ENCODE measurements at places on chromosomes 6 and 20.

DNA sequence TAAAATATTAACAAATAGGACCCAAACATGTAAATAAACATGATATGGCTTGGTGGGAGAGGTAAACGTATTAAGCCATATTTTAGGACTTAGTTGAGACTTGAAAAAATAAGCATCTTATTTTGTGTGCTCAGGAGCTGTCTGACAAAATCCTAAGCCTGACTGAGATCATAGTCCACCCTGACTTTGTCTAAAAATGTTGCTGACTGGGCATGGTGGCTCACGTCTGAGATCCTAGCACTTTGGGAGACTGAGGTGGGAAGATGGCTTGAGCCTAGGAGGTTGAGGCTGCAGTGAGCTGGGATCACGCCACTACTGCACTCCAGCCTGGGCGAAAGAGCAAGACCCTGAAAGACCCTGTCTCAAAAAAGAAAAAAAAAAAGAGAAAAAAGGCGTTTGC, 52.1 kb downstream of the AIG1 start:
- DNase-seq = no peak

GRCh38 chr6:35024551-35025054, 116.5 kb downstream of the TCP11 start:
- no peak for DNase-seq

- DNase-seq = no peak
These were observed 24.3 kb downstream of the MRAP2 start for GRCh38 chr6:84057908-84058307.

DNA sequence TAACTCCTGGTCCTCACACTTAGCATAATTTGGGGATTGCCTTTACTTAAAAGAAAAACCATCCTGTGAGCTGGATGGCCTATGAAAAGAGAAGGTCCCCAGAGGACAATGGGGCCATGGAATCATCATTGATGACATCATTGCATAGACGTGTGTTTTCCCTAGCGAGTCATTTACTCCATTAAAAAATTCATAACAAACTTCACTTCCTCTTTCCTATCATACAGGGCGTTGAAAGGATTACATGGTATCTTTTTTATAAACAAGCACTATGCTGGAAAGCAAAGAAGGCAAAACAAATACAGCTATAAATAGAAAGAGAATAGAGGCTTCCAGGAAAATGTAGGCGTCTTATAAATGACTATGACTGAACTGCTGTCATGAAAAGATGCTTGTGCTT, 11.3 kb upstream of the COL12A1 start:
- no peak for DNase-seq

GRCh38 chr20:48847498-48848205, 19.9 kb upstream of the PREX1 start:
- DNase-seq = no peak

Measured in stimulated activated CD4-positive, alpha-beta T cell treated with anti-CD3 and anti-CD28 coated beads, Interleukin-15, amount 100 ng/mL, for 48 hours (primary cell).